ENCODE measurements at places on chromosomes 4 and X.

GRCh38 chr4:89929425-89930159 lies 34.9 kb downstream of the MMRN1 start:
- DNase-seq: no peak

DNA sequence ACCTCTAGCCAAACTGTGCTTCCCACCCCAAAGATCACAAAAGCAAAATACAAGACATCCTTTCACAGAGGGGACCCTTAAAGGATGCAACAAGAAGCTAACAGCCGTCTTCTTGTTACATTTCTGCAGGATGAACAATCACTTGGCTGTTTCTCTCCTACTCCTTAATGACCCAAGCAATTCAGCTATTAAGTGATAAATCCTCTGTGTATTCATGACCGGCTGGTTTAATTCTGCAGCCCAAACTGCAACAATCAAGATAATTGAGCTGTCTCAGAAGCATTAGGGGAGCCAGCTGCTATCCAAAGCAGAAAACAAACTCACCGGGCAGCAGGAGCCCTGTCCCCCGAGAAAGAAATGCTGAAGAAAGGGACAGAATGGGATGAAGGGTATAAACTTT lies 85.9 kb upstream of the ACSL4 start:
- no peak for DNase-seq

- no peak for DNase-seq
Observed at GRCh38 chrX:18401848-18402213, 23.6 kb upstream of the CDKL5 start.

- DNase-seq: no peak
Observed at GRCh38 chr4:183659872-183660242, 764 bp downstream of the TRAPPC11 start.

GRCh38 chr4:112075129-112075753 lies 70.0 kb upstream of the FAM241A start:
- no peak for DNase-seq

- DNase-seq: peak; percentile 67
Observed at GRCh38 chrX:24149351-24150050, at the start of gene ZFX. TSS of gene ZFX (plus strand) at chrX:24149729. CDS start at chrX:24172743, 23,014 bp downstream.

DNA sequence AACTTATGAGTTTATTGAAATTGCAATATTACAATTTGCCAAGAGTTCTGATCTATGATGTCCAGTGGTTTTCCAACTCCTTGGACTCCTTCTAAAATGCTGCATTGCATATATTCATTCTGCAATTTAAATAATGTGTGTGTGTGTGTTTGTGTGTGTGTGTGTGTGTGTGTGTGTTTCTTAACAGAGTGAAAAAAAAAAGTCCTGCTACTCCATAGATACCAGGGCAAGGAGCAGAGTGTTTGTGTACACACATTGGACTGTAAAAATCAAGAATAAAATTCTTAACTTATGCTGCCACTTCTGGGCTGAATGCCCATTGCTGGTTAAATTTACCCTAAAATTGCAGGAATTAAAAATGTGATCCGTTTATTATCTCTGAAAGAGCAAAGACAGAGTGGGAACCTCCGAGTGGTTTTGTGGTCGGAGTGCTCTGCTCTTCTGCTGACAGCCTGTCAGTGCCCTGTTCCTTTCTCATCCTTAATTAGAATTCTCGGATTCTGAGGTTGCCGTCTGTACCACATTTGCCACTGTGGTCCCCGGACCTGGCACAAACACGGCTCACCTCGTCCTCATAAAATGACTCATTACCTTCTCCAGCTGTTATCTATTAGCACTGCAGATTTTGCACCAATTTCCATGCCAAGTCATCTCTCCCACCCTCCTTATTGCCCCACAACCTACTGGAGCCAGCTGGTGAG lies 355.5 kb downstream of the KCNIP4 start:
- DNase-seq: no peak

DNA sequence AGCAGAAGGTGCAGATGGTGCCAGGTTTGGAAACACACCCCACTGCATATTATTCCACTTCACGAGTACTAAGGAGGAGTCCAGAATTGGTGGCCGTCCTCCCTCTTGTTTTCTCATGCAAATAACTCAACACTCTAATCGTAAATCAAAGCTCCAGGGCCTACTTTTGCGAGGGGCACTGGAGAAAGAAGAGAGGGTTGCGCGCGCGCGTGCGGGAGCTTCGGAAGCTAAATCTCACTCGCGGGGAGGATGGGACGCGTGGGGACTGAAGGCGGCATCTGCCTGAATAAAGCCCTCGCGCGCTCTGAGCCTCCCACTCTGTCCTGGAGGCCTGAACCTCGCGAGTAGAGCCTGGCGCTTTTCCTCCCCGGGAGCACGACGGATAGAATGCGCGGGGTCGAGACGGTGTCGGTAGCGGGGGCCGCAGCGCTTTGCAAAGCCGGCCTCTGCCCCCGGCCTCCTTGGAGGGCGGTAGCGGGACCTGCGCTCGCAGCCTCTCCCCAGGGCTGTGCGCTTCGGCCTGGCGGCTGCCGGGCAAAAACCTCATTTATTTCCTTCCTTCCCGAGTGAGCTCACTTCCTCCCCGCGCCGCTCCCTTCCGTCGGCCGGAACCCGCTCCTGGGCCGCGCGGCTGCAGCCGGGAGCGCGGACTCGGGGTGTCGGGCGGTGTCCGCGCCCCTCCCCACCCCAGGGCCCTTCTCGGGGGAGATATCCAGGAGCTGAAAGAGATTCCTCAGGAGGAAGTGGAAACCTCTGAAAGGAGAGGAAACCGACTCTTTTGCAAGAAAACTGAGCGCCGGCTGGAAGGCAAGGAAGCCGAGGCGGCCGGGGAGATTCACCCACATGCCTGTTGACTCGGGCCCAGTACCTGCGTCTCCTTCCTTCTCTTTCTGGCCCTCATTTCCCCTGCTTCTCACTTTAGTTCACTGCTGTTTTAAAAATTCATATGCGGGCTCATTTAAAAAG lies 20.7 kb downstream of the HAND2 start:
- DNase-seq: no peak

DNA sequence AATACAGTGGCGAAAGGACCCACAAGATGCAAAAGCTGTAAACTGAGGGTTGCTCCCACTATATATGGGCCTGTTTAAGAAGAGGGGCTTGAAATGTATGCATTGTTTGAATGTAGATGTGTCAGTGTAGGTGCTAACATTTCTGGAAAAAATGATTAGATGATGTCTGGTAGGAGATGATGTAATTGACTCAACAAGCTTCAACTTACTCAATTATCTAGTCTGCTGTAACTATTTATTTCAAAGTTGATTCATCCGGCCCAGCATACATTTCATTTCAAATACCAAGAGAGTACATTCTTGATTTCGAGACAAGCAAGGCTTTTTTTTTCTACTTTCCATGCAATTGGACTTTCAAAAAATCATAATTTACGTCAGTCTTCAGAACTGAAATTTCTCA lies 9.3 kb upstream of the ENAM start:
- no peak for DNase-seq

DNA sequence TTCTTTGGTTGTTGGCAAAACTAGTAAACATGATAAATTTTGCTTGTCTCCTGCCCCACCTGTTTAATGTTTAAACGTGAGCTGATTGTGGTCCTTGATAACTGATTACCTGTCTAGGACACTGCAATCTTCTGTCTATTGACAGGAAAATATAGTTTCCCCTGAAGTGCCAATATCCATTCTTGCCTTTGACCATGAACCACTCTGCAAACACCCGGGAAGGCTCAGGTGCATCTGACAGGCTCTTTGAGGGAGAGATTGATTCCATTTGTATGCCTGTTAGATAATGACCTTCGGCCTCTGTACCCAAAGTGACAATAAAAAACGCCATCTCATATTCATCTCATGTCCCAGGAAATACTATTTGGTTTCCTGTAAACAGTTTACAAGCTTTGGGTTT lies 453.0 kb downstream of the CENPC start:
- DNase-seq: no peak

DNA sequence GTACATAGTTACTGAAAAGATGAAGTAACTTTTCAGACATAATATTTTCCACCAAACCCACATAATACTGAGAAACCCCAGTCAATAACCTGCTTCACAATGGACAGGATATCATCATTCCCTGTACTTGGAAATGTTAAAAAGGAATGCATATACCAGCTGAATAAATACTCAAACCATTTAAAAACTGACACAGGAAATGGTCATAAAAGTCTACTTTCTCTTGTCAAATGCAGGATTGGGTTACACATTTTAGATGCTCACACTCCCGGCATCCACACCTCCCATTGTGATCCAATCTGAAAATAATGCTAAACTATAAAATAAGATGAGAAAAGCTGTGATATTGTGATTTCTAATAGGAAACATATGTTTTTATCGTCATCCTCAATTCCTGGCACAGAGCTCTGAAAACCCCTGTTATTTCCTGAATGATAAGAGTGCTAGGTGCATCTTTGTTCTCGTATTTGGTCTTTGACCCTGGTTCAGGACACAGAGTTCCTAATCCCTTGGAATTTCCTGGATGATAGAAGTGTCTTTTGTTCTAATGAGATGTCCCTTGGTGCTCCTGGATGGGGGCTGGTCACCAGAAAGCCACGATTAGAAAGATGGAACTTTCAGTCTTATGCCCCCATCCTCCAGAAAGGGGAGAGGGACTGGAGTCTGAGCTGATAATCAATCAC lies 821.3 kb downstream of the TRIML1 start:
- no peak for DNase-seq

- no peak for DNase-seq
Observed at GRCh38 chrX:108199691-108200090, 108.1 kb downstream of the ATG4A start.

- DNase-seq: no peak
Observed at GRCh38 chr4:47536966-47537365, 51.9 kb downstream of the ATP10D start.
